Peyer's patch (tissue), 4 donors: ENCODE measurements at places on chromosomes 5 and 9. TPM values are rescaled to one million over a fixed set of nuclear protein-coding genes. Genes with fewer than 3 reads are reported as not detected.

GRCh38 chr5:65822710-65823109, 100.7 kb downstream of the NLN start:
- H3K4me3 ChIP-seq = no peak overlapping the region
- no peaks in the 10 kb centered on the region for H3K4me1 ChIP-seq
- no peak overlapping the region for H3K27ac ChIP-seq
- no peaks in the 10 kb centered on the region for H3K27me3 ChIP-seq

The SLC6A3 gene
- not detected for total RNA-seq

GRCh38 chr5:52255308-52255707, 532.4 kb upstream of the ITGA1 start:
- H3K4me3 ChIP-seq = no peak overlapping the region
- no peaks in the 10 kb centered on the region for H3K4me1 ChIP-seq
- no peaks in the 10 kb centered on the region for H3K27me3 ChIP-seq

GRCh38 chr5:151108566-151108965, 27.7 kb upstream of the TNIP1 start:
- H3K27ac ChIP-seq = peak overlapping the region; percentile 80
- no peaks in the 10 kb centered on the region for H3K27me3 ChIP-seq
- no peak for DNase-seq
- no peak overlapping the region for H3K4me3 ChIP-seq

DNA sequence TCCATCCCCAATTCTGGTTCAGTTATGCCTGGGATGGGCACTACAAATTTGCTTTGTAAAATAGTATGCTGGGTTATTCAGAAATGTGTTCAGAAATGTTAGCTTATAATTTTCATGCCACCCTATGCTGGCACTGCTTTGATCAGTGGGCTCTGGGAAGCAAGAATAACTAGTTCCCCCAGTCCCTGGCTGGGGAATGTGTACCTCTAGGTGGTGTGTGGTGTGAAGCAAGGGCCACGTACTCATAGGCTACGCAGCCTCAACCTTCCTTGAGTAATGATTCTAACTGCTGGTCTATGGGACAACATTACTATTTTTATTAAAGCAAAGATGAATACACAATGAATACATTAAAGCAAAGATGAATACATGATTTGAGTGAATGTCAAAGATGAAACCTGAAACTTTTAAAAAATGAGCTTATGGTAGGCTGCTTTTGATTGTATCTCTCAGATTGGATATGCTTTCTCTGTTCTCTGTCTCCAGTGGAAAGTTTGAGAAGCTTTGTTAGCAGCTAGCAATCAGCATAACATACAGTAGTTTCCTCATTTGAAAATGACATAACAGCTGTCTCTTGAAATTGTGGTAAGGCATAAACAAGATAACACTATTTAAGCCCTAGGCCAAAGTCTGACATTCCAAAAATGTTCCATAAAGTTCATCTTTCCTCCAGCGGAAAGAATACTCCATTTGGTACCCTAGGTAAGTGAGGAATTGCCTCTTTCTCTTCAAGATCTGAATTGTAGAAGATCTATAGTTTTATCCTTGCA, 174.7 kb upstream of the NFIB start:
- H3K27ac ChIP-seq = no peak overlapping the region
- no peaks in the 10 kb centered on the region for H3K36me3 ChIP-seq
- DNase-seq = no peak
- H3K4me1 ChIP-seq = no peaks in the 10 kb centered on the region
- no peak overlapping the region for H3K4me3 ChIP-seq

- no peak overlapping the region for H3K27ac ChIP-seq
- H3K27me3 ChIP-seq = no peaks in the 10 kb centered on the region
- H3K36me3 ChIP-seq = no peaks in the 10 kb centered on the region
- H3K4me1 ChIP-seq = no peaks in the 10 kb centered on the region
- H3K4me3 ChIP-seq = no peak overlapping the region
- no peak for DNase-seq
Measured at GRCh38 chr5:112143690-112144089, 275.4 kb downstream of the EPB41L4A start.

- peak; percentile 81 for DNase-seq
- H3K27me3 ChIP-seq = no peaks in the 10 kb centered on the region
- no peaks in the 10 kb centered on the region for H3K36me3 ChIP-seq
- H3K27ac ChIP-seq = peak within 1 kb of the TSS; percentile 90
- H3K4me1 ChIP-seq = no peaks in the 10 kb centered on the region
Measured at GRCh38 chr9:91361291-91362050, at the start of gene AUH. Gene AUH (minus strand): TSS chr9:91361918. CDS start chr9:91361889, 29 bp downstream.

DNA sequence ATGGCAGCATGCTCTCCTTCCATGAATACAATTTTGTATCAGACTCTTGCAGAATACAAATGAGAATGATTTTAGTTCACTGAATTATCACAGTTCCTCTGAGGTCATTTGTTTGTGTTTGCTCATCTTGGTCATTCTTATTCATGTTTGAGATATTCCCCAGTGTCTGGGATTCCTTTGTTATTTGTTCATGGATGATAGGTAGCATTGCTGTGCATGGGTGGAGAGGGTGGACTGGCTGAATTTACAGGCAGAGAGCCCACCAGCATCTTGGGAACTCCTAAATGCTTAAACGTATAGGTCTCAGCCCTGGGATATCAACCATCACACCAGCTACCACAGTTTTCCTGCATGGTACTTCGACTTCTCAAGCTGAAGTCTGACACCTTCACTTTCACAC, 459.8 kb downstream of the CCDC171 start:
- no peak overlapping the region for H3K27ac ChIP-seq
- no peaks in the 10 kb centered on the region for H3K27me3 ChIP-seq
- no peaks in the 10 kb centered on the region for H3K36me3 ChIP-seq
- DNase-seq = no peak
- H3K4me3 ChIP-seq = no peak overlapping the region

The C5orf58 gene
- total RNA-seq = not detected

GRCh38 chr9:133253268-133253667, 21.7 kb downstream of the ABO start:
- no peaks in the 10 kb centered on the region for H3K36me3 ChIP-seq
- H3K4me3 ChIP-seq = no peak overlapping the region
- H3K27me3 ChIP-seq = no peaks in the 10 kb centered on the region

DNA sequence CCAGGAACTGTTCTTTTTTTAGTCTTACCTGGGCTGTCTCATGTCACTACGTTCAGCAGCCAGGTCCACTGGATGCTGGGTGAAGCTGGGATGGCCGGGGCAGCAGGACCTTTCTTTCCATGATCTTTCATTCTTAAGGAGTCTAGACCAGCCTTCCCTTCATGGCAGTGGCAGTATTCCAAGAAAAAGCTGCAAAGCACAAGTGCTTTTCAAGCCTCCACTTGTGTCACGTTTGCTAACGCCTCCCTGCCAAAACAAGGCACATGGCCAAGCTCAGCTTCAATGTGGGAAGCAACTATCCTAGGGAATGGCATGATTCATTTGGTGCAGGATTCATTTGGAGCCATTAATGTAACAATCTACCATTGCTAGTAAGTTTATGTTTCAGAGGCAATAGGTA, 94.8 kb downstream of the RCL1 start:
- no peaks in the 10 kb centered on the region for H3K4me1 ChIP-seq
- H3K36me3 ChIP-seq = no peaks in the 10 kb centered on the region
- no peak overlapping the region for H3K27ac ChIP-seq
- no peak for DNase-seq

The TOR1B gene
- total RNA-seq = 54.3 TPM

DNA sequence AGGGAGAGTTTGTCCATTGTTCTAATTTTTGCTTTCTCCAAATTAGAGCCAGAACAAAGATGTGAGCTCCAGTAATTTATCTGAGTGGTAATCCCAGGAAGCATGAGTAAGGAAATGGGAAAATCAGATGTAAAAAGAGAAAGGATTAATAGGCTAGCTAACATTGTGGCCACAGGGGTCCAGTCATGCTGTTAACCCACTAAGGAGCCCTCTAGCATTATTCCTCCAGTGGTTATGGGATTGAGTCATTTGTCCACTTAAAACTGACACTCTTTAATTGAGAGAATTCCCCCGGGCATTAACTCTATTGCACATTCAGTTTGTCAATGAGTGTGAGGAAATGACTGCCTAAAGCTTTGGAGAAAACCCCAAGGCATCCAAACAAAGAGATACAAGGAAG, 700.3 kb upstream of the TYRP1 start:
- DNase-seq = no peak
- H3K27ac ChIP-seq = no peak overlapping the region

DNA sequence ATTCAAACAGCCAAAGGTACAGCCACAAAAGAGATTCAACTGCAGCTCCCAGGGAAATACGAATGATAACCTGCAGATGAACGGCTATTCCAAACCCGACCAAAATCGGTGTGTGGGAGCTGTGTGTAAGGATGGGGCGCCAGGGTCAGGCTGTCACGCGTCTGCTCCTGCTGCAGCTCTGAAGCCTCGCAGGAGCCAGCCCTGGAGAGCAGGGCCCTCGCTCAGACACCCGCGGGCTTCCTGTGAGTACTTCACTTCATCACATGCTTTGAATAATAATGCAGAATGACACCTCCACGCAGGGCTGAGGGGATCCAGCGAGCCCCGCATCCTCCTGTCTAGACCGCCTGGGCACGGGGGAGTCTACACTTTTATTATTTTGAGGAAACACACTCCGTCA, 307.5 kb upstream of the IRX2 start:
- no peaks in the 10 kb centered on the region for H3K4me1 ChIP-seq
- H3K27ac ChIP-seq = no peak overlapping the region
- DNase-seq = no peak

GRCh38 chr9:75063556-75064305, 24.2 kb downstream of the NMRK1 start:
- H3K4me3 ChIP-seq = no peak overlapping the region
- no peak overlapping the region for H3K27ac ChIP-seq
- DNase-seq = no peak
- H3K4me1 ChIP-seq = no peaks in the 10 kb centered on the region
- H3K27me3 ChIP-seq = no peaks in the 10 kb centered on the region

DNA sequence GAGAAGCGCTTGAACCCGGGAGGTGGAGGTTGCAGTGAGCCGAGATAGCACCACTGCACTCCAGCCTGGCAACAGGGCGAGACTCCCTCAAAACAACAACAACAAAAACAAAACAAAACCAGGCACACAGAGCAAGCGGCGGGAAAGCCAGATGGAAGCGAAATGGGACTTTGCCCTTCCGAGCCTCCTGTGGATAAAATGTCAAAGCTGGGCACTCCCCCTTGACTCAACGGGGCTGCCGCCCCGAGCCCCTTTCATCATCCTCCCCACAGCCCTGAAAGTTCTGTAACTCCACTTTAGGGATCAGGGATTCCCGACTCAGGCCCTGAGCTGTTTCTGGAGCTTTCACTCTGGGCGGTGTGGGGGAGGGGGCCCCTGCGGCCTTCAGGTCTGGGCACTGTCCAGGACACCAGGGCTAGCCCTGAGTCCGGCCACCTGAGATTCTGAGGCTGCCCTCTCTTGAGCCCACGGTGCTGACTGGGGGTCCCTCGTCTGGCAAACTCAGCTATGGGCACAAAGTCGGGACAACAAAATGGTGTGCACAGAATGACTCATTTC, 30.6 kb upstream of the OBP2B start:
- no peak overlapping the region for H3K4me3 ChIP-seq
- peaks cover 17% of the 10 kb centered on the region for H3K4me1 ChIP-seq
- no peaks in the 10 kb centered on the region for H3K27me3 ChIP-seq
- no peaks in the 10 kb centered on the region for H3K36me3 ChIP-seq

DNA sequence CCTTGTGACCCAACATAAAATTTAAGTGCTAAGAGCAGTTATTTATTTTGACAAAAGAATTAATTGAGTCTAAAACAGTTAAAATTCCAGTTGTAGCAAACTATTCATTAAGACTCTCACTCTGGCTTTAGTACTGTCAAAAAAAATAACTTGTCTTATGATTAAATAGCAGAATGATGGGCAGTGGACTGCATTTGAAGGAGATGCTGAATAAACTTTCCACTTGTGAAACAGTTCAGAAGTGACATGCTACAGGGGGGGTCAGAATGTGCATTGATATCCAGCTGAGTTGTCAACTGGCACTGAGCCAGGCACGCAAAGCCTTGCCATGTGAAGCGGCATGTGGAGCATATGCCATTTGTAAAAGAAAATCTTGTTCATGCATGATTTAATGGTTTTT, 76.0 kb downstream of the FCHO2 start:
- H3K4me1 ChIP-seq = no peaks in the 10 kb centered on the region
- no peaks in the 10 kb centered on the region for H3K27me3 ChIP-seq
- H3K36me3 ChIP-seq = no peaks in the 10 kb centered on the region
- DNase-seq = no peak
- H3K4me3 ChIP-seq = no peak overlapping the region

DNA sequence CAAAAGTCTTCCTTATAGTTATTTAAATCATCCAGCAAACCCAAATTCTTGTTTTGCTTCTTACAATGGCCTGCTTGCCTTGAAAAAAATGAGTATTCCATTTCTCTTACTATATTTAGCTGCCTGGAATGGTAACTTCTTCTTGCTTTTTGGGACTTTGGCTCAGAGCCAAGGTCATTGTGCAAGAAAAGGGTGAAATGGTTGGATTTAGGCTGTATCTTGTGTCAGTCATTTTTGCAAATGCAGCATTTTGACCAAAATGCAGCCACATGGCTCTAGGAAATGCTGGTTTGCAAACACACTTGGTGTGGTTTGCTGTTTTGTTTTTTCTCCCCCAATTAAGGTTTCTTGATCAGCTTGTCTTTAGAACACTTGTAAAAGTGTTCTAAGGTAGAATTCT, 133.3 kb upstream of the ELL2 start:
- H3K36me3 ChIP-seq = no peaks in the 10 kb centered on the region
- H3K4me3 ChIP-seq = no peak overlapping the region
- no peak for DNase-seq
- H3K4me1 ChIP-seq = no peaks in the 10 kb centered on the region
- no peak overlapping the region for H3K27ac ChIP-seq

DNA sequence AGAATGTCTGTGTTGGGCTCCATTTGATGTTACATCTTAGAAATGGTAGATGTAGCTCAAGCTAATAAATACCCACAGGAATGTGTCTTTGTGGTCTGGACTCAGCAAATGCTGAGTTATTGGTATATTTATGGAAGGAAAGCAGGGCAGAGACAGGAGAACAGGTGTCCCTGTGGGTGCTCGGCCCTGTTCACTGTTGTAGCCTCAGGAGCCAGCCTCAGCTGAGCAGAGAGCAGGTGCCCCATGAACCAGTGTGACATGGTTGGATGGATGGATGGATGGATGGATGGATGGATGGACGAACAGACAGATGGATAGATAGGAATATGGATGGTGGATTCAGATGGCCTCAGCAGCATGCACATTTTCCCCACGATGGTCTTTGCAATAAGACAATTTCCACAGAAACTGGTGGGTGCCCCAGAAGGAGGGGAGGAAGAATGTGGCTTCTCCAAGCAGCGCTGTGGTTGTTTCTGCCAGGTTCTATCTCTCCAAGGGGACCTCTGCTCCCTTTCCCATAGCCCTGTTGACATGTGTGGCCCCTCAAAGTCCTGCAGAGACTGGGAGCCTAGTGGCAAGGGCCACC, 8.2 kb upstream of the IRF1 start:
- no peak for DNase-seq
- no peaks in the 10 kb centered on the region for H3K27me3 ChIP-seq
- no peak overlapping the region for H3K4me3 ChIP-seq
- peak overlapping the region; percentile 96 for H3K27ac ChIP-seq

- no peaks in the 10 kb centered on the region for H3K27me3 ChIP-seq
- no peak overlapping the region for H3K4me3 ChIP-seq
Measured at GRCh38 chr9:74413876-74414275, 83.3 kb upstream of the RORB start.

- peaks cover 42% of the 10 kb centered on the region for H3K4me1 ChIP-seq
- H3K27ac ChIP-seq = peak overlapping the region; percentile 94
Measured at GRCh38 chr9:91191411-91192380, 170.0 kb downstream of the AUH start.

- no peak for DNase-seq
- no peak overlapping the region for H3K4me3 ChIP-seq
- H3K36me3 ChIP-seq = no peaks in the 10 kb centered on the region
- no peaks in the 10 kb centered on the region for H3K27me3 ChIP-seq
- H3K4me1 ChIP-seq = no peaks in the 10 kb centered on the region
- H3K27ac ChIP-seq = no peak overlapping the region
Measured at GRCh38 chr5:151923866-151924476, 680 bp downstream of the GLRA1 start.

The C8G gene
- not detected for total RNA-seq
